ENCODE measurements at places on chromosomes 13 and 19.

DNA sequence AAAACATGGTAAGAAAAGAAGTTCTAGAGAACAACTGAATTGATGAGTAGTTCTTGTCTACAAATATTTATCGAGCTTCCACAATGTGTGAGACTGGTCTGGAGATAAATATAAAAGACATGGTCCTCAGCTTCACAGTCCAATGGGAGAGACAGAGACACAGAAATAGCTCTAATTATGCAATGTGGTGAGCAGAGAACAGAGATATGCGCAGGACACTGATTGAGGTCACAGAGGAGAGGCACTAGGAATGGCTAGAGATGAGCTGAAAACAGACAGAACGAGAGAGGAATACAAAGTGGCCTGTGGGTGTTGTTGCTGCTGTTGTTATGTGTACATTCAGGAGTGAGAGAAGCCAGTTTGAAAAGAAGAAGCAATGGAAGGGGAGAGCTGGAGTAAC, 53.2 kb downstream of the GPALPP1 start:
- DNase-seq, result no peak

DNA sequence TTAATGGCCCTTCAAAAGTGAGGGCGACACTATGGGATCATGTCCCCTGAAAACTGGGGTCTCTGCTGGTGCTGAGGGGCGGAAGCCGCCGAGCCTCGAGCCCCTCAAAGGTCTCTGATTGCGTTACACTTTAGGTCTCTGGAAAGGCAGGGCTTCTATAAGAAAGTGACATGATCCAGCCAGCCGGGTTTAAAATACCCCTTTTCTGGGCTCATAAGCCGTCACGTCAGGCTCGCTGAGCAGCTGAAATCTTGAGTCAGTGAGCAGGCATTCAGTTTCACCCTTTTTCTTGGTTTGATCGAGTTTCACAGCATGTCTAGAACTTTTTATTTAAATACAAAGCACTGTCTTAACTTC, 600 bp upstream of the HMGB1 start:
- DNase-seq, result no peak

- DNase-seq, result no peak
Observed at GRCh38 chr19:4922530-4923275, 13.4 kb downstream of the UHRF1 start.

DNA sequence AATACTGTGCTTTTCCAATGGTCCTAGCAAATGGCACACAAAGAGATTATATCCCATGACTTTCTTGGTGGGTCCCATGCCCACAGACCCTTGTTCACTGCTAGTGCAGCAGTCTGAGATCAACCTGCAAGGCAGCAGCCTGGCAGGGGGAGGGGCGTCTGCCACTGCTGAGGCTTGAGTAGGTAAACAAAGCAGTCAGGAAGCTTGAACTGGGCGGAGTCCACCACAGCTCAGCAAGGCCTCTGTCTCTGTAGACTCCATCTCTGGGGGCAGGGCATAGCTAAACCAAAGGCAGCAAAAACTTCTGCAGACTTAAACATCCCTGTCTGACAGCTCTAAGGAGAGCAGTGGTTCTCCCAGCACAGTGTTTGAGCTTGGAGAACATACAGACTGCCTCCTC, 82.9 kb downstream of the ZNF737 start:
- DNase-seq, result no peak

DNA sequence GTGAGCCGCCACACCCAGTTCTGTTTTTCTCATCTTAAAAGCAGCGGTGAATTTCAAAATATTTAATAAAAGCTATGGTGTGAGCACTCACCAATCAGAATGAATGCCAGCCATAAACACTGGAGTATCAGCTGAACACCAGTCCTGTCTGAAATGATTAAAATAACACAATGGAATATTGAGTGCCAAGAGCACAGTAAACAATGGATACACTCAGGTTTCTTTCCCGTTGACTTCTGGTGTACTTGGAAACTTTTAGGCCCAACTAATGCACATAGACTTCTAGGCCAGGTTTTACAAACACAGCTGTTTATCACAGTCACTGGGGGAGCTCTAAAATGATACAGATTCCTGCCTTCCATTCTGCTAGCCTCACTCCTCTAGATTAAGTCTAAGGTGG, 68.3 kb downstream of the SLC6A16 start:
- no peak for DNase-seq

- DNase-seq, result no peak
Observed at GRCh38 chr19:22140356-22140755, 56.4 kb downstream of the ZNF676 start.

DNA sequence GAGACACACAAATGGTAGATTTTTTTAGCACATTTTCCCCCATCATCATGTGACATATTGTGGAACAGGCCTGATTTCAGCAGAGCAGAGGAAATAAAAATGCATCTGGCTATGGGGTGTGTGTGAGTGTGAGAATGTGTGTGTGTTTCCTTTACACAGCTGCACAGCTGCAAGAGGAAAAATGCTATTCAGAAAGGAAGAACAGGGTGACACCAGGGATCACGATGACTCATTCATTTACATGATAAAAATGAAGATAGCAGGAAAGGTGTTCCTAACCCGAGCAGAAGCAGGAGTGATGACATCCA, 469.5 kb upstream of the TSHZ3 start:
- no peak for DNase-seq

DNA sequence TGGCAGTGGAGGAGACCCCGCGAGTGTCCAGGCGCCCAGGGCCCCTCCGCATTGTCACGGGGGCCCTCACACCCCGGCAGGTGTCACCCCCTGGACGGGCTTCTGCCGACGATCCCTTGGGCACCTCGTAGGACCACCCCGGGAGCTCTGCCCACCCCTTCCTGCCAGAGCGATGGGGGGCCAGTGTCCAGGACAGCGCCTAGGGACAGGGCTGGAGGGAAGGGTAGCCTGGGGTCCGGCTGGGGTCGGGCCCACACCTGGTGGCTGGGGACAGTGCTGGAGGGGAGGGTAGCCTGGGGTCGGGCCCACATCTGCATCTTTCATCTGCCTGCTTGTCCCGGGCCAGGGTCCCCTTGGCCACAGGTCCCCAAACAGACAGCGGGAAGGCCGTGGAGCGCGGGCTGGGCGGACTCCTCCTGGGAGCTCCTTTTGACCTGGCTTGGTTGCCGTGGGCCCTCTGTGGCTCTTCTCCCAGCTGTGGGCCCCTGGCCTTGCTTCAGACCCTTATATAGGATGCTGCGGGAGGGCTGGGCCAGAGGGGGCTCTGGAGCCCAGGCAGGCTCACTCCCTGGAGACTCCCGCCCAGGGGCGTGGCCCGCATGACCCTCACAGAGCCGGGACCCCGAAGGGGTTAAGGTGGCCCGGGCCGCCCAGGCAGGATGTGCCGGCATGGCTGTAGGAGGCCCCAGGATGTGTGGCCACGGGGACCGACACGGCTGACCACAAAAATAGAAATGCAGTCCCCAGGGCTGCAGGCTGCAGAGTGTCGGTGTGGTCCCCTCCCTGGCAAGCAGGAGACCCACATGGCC, 74.1 kb upstream of the MCF2L start:
- DNase-seq, result no peak

- DNase-seq, result no peak
Observed at GRCh38 chr13:112961457-112962369, 7.3 kb upstream of the MCF2L start.

DNA sequence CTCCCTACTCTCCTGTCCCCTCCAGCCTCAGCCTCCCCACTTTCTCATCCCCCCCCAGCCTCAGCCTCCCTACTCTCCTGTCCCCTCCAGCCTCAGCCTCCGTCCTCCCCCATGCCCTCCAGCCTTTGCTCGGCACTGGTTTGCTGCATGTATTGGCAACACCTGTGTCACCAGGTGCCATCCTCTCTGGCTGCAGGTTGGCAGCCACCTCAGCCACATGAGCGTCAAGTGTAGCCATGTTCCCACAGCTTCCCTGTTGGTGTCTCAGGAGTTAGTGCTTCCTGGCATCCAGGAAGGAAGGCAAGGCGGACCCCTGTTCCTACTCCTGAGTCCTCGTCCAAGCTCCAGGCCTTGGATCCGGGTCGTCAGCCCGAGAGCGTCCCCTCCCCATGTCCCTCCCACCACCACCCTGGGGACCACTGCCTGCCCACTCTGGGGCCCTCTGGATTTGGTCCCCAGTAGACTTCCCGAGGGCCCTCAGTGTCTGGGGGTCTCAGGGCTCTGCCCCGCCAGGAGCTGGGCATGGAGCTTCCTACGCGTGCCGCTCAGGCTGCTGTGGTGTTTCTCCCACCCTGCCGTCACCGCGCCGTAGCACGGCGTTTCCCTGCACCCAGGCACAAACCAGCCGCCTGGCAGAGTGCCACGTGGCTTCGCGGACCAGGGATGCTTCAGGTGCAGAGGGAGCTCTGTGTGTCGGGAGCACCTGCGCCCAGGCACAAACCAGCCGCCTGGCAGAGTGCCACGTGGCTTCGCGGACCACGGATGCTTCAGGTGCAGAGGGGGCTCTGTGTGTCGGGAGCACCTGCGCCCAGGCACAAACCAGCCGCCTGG, 128.3 kb upstream of the MCF2L start:
- no peak for DNase-seq

- no peak for DNase-seq
Observed at GRCh38 chr13:97999653-98000052, 46.2 kb downstream of the IPO5 start.

- DNase-seq, result no peak
Observed at GRCh38 chr13:31898378-31899071, 133.0 kb upstream of the FRY start.

DNA sequence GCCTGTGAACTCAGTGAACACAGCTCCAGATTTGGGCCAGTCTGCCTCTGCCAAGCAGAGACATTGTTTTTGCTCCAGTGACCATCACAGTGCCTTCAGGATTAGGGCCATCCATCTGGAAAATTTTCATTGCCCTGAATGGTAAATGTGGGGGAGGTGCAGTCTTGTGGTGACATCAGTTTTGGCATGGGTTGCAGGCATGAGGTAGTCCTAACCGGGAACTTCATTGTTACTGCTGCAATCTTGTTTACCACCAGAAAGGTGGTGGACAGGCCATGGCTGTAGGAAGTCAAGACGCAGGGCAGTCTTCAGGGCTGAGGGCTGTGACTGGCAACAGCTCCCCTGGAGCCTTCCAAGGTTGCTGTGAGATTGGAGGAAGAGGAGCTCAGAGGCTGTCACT, 55.2 kb downstream of the SPATA13 start:
- peak; percentile 31 for DNase-seq

- no peak for DNase-seq
Observed at GRCh38 chr13:75936791-75937190, 300.7 kb downstream of the LMO7 start.

DNA sequence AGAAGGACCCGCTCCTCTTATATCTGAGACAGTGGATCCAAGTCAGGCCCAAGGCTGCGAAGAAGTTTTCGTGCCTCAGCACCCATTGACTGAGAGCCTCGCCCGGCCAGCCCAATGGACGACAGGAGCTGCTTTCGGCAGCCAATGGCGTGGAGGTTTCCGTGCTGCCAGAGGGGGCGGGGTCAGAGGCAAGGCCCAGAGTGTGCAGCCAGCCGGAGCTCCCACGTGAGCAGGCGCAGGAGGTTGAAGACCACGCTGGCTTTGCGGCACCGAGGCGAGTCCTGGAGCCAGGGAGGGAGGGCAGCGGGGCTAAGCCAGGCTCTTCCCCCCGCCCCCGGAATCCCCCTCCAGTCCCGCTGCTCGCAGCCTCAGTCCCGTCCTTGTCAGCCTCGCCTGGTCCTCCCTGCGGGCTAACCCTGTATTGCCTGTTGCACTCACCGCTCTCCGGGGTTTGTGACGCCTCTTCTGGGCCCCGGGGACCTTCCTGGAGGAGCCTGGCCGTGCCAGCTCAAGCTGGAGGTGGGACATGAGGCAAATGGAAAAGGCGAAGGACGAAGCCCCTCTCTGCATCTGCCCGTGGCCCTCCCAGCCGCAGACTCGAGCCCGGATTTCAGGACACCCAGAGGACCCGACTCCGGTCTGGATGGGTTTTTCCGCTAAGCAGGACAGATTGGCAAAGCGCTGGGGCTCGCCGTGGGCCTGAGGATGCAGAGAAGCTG, 1.5 kb downstream of the IFNL4 start:
- DNase-seq, result peak; percentile 17

DNA sequence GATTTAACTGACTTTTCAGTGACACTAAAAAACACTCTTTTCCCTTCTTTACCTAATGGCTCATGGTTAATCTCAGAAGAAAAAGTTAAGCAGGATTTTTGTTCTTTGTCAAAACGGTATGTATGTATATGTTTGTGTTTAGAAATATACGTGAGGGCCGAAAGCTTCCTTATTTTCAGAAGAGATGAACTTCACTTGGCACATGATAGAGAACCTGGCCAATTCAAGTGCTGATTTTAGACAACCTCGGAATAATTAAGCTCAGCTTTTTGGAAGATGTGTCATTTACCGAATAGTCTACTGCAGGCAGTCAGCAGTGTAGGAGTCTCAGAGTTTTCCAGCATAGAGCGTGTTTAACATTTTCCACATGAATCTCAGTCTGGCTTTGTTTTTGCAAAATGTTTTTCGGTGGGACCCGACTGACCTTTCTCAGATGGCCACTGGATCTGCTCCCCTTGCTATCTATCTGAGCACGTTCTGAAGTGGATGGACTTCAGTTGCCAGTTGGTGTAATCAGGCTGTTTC, 4.6 kb downstream of the RNASEH2B start:
- DNase-seq, result peak; percentile 36

DNA sequence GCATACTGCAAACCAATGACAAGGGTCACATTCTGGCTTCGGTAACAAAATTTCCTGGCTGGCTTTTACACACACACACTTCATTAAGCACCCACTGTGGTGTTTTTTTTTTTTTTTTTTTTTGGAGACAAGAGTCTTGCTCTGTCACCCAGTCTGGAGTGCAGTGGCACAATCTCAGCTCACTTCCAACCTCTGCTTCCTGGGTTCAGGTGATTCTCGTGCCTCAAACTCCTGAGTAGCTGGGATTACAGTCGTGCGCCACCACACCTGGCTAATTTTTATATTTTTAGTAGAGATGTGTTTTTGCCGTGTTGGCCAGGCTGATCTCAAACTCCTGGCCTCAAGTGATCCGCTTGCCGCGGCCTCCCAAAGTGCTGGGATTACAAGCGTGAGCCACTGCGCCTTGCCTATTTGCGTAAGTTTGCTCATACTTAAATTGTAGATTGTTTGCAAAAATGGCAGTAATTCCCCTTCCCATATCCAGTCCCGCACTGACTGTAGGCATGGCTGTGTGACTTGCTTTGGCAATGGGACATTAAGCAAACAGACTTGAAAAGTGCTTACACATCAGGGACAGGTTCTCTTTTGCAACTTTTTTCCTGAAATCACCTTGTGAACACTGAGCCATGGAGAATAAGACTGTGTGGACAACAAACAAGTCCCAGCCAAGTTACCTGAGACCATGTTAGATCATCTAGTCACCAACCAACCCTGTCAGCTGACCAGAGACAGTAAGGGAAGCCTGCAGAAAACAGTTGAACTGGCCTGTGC, 42.1 kb upstream of the EBPL start:
- DNase-seq, result no peak

DNA sequence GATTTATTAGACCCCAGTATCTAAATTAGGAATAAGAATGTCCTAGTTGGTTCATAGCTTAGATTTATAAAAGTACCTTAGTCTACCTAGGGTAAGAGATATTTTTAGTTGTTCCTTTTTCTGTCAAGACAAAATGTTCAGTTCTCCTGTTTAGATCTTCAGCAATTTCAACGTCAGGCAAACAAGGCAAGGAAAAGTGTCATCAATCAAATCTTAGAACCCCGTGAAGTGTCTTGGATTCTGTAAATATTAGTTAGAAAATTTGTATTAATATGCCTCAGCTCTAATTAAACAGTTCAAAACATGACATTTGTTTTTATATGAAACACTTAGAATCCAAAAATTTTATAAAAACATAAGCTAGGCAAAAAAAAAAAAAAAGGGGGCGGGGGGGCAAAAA, 296.6 kb downstream of the PCDH9 start:
- DNase-seq, result no peak
